Activated naive CD4-positive, alpha-beta T cell treated with Interleukin-2 at 50 U/mL for 16 hours (primary cell): ENCODE measurements at places on chromosomes 12 and 14.
A peak's percentile ranks its signal among the peaks of the same experiment; 100 is the strongest.

DNA sequence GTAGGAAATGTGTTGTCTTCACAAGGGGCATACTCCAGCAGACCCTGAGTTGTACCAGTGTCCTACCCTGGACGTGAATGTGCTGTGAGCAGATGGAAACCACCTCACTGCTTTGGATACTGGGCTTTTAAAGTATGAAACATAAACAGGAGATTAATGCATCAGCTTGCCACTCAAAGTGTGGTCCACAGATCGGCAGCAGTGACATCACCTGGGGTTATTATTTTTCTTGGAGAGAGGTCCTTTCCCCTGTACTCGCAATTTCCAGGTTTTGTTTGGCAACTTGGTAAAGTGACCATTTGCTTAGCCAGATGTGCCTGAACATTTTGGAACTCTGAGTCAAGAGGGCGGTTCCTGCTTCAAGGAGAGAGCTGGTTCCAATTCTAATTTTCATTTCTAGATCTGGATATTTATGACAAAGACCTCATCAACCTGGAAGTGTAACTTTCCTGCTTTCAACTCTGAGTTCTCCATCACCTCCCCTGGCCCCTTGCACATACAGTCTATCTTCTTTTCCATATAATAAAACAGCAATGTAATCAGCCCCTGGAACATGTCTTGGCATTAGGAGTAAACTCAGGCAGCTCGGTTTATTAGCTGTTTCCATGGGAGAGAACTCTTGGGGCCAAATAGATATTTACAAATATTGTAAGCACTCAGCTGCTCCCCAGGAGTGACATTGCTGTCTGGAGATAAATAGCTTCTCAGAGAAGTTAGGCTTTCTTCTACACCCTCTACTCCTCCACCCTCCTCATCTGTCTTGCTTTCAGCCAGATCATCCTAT, 237.0 kb upstream of the TBX3 start:
- no peak for DNase-seq

GRCh38 chr12:129530984-129531383, 372.8 kb downstream of the TMEM132D start:
- no peak for DNase-seq

- DNase-seq, result peak; percentile 49
These were observed 137.5 kb upstream of the KRAS start for GRCh38 chr12:25388183-25388582.

DNA sequence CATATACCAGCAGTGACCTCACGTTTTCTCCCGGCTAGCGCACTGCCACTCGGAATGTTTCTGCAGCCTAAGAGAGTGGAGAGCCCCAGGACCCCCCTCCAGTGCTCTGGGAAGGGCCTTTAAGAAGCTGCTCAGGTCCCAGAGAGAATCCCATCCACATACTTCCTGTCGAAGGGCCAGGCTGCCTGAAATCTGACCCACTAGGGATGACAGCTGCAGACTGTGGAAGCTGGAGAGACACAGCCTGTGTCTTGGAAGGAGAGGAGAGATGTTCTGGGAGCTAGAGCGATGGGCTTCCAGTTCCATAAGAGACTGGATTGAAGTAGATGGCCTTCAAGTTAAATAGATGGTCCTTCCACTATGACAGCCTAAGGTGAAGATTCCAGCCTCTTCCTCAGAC, 54.4 kb downstream of the IQSEC3 start:
- no peak for DNase-seq

DNA sequence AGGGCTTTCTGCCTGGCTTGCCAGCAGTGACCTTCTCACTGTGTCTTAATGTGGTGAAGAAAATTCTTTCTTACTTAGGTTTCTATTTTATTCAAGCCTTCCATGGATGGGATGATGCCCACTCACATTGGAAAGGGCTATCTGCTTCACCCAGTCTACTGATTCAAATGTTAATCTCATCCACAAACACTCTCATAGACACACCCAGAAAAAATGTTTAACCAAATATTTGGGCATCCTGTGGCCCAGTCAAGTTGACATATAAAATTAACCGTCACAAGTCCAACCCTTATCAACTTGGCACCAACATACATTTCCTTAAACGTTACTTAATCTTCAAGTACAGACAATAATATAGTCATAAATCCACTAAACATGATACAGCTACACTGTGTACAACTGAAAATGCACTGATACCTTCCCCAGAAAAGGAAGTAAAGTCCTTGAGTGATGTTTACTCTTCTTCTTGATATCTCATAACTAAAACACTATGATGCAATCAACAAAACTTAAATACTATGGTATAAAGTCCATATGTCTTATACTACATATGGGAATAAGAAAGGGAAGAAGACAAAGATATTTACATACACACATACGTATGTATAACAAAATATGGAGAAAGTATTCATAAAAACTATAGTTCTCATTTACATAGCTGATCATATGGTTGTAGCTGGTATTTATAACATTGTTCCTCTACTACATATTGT, 394.7 kb upstream of the NOVA1 start:
- DNase-seq, result no peak

DNA sequence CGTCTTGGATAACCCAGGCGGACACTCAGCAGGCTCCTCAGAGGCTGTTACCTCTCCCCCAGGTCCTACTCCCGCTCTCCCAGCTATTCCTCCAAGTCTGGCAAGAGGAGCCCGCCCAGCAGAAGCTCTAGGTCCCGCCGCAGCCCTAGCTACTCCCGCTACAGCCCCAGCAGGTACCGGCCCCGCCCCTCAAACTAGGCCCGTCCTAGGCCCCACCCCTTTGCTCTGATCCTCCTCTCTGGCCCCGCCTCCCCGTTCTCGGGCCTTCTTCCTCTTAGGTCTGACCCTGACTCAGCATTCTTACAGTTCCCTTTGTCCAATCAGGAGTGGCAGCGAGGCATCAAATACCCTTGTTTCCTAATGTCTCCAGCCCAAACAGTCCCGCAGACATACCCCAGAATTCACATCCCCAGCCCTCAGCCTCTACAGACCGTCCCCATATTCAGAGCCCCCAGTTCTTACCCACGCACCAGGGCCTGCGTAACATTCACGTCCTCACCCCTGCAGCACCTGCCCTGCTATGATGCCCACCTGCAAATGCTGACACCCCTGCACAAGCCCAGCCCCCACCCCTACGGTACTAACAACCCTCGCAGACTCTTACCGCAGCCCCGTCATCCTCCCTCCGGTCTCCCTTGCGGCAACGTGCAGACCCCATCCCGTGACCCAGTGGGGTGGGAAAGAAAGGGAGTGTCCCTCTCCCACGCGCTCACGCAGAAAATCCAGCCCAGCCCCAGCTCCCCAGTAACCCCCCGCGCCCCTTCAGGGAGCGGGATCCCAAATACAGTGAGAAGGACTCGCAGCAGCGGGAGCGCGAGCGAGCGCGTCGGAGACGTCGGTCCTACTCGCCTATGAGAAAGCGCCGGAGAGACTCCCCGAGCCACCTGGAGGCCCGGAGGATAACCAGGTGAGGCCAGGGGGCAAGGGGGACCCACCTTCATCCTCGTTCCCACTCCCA, 25.0 kb upstream of the HSPB8 start:
- DNase-seq, result no peak
